ENCODE measurements at places on chromosomes 7 and 10.
A peak's percentile ranks its signal among the peaks of the same experiment; 100 is the strongest.

DNA sequence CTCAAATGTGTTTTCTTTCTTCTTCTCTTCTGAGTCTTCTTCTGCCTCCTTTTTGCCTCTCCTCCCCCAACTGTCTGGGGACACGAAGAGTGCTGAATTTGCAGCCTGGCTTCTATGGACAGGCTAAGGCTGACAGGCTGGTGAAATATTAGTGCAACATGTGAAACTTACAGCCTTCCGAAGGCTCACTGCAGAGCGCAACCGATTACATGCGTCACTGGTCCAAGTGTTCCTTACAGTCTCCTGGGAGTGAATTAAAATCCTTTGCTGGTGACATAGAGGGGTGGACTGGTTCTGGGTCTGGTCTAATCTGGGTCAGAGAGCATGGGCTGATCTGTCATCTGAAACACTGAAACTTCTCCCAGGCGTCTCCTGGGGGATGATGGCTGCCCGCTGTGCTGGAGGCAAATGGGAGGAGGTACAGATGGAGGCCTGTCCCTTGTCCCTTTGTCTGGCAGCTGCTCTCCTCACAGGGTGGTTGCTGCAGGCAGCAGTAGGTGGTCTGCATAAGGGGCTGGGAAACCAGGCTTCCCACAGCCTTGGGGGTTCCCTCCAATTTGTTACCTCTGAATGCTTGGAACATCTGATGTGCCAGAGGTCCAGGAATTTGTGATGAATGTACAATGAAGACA, 143.8 kb upstream of the BMPER start:
- DNase-seq = no peak

- no peak for DNase-seq
Measured at GRCh38 chr10:86545101-86545500, 23.5 kb upstream of the WAPL start.

GRCh38 chr10:102613286-102613685, 31.0 kb upstream of the TRIM8 start:
- DNase-seq = peak; percentile 28

GRCh38 chr10:12697764-12698163, 303.7 kb downstream of the CCDC3 start:
- DNase-seq = no peak

DNA sequence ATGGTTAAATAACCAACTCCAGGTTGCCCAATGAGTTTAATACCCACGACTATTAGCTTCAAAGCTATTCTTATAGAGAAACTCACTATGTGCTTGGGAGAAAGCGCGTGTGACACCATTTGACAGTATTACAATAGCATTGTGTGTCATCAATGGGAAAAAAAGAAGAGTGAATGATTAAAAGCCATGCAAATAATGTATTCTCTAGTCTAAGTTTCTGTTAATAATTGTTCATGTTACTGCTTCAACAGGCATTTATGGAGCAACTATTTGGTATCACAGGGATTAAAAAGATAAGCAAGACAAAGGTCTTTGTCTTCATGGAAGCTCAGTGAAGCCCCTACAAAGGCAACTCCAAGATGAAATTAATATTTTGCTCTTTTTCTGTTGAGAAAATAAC, 47.2 kb downstream of the CAV1 start:
- DNase-seq = no peak

- DNase-seq = no peak
Measured at GRCh38 chr7:13742811-13743210, 246.7 kb downstream of the ETV1 start.

DNA sequence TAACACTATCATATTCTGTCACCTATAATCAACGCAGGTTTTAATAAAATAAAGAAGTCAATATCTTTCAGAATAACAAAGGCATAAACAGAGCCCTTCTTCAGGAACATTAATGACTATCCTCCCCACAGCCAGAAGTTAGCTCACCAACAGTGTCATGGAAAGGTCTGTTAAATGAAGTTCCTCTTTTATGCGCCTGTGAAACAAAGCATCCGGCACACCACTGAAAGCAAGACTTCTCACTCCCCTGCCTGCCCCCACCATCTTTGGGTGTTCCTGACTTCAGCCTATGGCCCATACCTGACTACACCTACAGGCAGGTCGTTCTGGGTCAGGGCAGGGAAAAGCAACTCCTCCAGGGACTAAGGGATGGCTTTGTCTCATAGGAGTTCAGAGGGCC, 205.4 kb downstream of the FANK1 start:
- no peak for DNase-seq

DNA sequence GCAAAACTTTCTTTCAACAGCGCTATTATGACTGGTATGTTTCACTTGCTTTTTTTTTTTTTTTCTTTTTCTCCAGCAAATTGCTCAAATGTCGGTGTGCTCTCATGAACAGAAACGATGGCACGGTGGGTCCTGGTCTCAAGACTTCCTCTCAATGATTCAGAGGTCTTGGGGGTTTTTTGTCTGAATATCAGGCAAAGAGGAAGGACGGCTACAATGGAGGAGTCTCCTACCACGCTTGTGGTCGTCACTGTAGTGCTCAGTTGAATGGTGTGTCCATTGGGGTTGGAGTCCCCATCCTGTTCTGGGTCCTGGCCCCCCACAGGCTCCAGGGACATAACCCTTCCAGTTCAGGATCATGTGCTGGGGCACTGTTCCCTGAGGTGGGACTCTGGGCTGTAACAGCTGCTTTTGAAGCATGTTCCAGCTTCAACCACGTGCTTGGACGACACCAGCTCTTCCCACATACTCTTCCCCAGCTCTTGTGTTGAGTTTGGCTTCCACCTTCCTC, 266.7 kb upstream of the KLF6 start:
- no peak for DNase-seq

- no peak for DNase-seq
Measured at GRCh38 chr10:127889605-127890195, 3.0 kb downstream of the CLRN3 start.

- no peak for DNase-seq
Measured at GRCh38 chr10:49187950-49188761, at the start of gene TMEM273. Gene TMEM273 (minus strand): TSS chr10:49188391. CDS start chr10:49188336, 55 bp downstream.

GRCh38 chr10:5565205-5565545, 40.4 kb downstream of the CALML3 start:
- no peak for DNase-seq

DNA sequence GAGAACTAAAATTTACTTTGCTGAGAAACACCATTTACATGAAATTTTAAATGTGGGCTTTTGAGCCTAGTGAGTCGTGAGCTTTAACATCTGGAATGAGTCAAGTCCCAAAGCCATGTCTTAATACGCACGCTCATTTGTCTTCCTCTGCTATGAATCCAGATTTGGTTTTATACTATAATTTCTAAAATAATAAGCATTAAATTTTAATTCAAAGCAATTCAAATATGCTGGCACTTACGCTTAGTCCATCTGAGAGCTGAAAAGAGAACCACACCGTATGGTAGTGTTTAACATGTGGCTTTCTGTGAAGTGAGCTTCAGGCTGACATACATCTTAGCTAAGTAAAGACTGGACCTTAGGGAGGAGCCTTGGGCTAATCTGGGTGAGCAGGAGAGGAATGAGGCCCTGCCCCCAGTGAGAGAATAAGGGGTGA, 52.2 kb downstream of the CUBN start:
- no peak for DNase-seq

GRCh38 chr10:70966646-70967553, 78.5 kb upstream of the PCBD1 start:
- DNase-seq = no peak

GRCh38 chr10:35326466-35327235, 9.7 kb upstream of the CCNY start:
- no peak for DNase-seq

- DNase-seq = no peak
Measured at GRCh38 chr10:29712108-29712507, 77.3 kb upstream of the SVIL start.

GRCh38 chr7:105924945-105925344, 38.1 kb upstream of the CDHR3 start:
- peak; percentile 51 for DNase-seq

DNA sequence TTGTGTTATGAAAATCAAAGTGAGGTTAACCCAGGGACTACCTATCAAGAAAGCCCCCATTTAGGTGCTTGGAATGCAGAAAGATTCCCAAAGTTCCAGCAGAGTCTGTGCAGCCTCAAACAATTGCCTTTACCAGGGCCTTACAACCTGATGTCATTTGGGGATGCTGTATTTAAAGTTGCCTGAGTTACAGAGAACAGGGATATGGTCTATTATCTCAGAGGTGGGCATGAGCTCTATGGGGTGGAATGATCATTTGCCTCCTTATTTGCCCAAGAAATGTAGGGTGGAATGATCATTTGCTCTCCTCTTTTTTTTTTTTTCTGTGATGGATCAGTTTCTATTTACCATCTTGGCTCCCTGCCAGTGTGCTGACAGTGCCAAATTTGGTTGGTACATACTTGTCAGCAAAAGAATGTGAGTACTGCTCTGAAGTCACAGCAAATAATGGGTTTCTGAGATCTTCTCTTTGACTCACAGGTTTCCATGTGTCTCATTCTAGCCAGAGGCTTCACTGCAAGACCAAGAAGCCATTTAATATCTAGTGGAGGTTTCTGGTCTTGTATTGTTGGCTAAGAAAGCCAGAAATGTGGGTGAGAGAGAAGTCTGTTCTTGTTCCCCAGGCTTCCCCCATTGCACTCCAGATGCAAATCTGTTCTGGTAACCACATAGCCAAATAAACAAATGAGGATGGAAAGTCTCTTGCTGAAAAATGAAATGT, 45.5 kb upstream of the ZNRF2 start:
- DNase-seq = no peak

- DNase-seq = peak; percentile 64
Measured at GRCh38 chr7:142811154-142811737, 40.5 kb downstream of the PRSS2 start.

GRCh38 chr10:99920486-99920885, 89.3 kb downstream of the DNMBP start:
- DNase-seq = no peak

DNA sequence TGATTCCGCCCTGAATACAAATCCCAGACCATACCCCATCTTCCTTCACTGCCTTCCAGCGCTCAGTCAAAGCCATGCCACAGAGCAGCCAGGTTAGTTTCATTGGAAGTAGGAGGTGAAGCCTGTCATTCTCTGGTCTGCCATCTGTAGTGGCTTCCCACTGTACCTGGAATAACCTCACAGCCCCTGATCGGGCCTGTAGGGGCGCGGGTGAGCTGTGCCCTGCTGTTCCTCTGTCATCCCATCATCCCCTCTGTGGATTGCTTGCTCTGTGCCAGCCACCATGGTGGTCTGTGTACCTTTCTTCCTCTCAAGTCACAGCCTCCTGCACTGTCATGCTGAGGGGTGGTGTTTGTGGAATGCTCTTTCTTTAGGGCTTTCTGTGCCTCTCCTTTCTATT, 155.1 kb downstream of the ZNF22 start:
- no peak for DNase-seq

GRCh38 chr10:29828440-29828894, 193.7 kb upstream of the SVIL start:
- no peak for DNase-seq

DNA sequence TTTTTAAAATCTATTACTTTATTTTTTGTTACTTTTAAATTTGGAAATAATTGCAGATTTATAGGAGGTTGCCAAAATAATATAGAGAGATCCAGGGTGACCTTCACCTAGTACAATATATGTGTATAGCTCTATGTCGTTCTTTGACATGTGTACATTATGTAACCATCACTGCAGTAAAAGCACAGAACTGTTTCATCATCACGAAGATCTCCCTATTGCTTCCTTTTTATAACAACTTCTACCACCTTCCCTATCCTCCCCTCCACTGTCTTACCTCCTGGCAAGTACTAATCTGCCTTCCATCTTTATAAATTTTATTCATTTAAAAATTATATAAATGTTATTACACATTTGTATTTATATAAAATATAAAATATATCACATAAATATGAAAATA, 251.0 kb downstream of the AUTS2 start:
- DNase-seq = no peak

- DNase-seq = no peak
Measured at GRCh38 chr7:108093851-108094331, 36.3 kb downstream of the LAMB4 start.
